ENCODE measurements at places on chromosomes 11 and 22.
A peak's percentile ranks its signal among the peaks of the same experiment; 100 is the strongest.

DNA sequence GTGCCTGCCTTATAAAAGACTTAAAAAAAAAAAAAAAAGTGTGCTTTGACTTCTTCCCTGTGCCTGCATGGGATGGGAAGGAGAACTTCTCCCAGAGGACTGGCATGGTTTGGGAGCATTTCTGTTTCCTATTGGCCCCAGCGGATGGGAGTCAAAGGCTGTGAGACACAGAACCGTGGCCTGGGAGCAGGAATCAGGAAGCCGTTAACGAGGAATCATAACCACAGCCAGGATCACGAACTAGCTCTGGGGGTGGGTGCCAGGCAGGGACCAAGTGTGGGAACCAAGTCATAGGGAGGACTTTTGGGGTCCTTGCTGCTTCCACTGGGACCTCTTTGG lies 526 bp downstream of the C1QTNF6 start:
- no peak for DNase-seq

DNA sequence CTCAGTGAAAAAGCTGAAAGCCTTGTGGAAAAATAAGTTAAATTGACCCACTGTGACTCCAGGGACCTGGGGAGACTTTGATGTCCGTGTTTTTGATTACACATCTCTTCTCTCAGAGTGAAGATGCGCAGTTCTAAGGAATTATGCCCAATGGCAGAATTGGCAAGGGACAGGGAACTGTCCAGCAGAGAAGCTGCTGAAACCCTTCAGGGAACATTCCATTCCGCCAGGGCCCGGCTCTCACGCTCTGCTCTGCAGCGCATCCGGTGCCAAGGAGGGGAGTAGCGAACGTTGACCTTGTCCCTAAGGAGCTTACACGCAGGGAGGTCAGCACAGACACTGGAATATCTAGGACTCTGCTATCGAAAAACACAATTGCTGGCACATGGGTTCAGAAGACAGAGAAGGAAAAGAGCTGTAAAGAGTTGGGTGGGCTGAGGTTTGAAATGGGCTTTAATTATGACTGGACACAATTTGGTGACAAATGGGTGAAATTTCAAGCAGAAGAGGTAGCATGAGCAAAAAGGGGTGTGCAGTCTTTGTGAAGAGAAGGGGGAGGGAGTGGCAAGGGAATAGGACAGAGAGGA lies 64.5 kb upstream of the B3GAT1 start:
- no peak for DNase-seq

GRCh38 chr11:134120143-134120850 lies 51.4 kb downstream of the JAM3 start:
- DNase-seq, result no peak

GRCh38 chr11:117625237-117625636 lies 171.8 kb downstream of the DSCAML1 start:
- no peak for DNase-seq

GRCh38 chr22:28075358-28075981 lies 156.4 kb upstream of the PITPNB start:
- no peak for DNase-seq

- no peak for DNase-seq
These were observed 100.8 kb upstream of the OR5AK2 start for GRCh38 chr11:56887940-56888339.

GRCh38 chr22:46267431-46268279 lies at the start of gene TTC38:
TTC38 (plus strand) TSS chr22:46268008; CDS start chr22:46268040, 32 bp downstream.
- peak; percentile 65 for DNase-seq

GRCh38 chr22:31653944-31654343 lies 8.1 kb downstream of the PISD start:
- DNase-seq, result no peak

DNA sequence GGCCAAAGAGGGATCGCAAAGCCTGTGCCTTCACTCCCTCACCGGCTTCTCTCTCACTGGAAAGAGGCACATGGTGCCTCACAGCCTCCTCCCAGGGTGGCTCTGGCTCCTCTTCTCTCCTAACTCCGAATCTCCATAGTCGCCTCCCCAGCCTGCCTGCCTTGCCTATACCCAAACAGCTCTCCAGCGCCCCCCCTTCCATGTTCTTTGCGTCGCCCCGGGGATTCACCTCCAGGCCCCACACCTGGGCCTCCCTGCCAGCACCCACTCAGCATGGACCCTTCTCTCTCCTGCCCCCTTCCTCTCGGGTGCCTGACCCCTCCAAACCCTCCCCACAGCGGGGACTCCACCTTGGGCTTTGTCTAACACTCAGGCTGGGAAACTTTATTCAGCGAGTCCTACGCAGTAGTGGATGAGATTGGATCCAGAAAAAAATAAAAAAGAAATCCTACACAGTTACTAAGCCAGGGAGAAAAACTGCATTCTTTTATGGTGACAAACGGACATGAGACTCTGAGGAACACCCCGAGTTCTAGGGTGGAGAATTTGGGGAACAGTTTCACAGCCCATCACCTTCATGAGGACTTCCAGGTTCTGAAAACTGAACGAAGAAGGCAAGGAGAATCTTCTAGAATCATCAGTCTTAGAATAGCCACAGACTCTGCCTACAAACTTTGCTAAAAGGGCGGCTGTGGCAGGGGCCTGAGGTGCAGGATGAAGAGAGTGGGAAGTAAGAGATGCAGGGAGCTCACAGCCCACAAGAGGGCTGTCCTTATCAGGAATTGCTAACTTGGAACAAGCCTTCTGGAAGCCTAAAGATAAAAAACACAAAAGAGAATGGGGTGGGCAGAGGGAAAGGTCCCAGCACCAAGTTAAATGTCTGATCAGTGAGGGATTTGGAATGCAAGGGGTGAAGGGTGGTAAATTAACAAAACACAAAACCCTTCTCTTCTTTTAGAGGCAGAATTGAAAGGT lies 5.3 kb downstream of the PPM1F start:
- no peak for DNase-seq

DNA sequence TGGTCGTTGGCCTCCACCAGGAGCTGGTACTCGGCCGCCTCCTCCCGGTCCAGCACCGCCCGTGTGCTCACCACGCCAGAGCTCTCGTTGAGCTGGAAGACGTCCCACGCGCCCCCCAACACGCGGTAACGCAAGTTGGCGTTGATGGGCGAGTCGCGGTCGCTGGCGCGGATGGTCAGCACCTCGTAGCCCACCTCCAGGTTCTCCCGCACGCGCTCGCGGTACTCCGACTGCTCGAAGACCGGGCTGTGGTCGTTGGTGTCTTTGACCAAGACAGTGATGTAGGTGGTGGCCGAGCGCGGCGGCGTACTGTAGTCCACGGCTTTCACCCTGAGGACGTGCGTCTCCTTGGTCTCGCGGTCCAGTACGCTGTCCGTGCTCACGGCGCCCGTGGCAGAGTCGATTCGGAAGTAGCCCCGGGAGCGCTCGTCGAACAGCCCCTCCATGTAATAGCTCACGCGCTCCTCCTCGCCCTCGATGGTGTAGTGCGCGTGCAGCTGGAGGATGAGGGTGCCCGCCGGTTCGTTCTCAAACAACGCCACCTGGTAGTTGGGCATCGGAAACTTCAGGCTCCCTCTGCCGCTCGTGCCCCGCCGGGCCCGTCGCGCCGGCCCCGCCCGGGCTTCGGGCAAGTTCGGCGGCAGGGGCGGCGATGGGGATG lies 1.4 kb downstream of the CELSR1 start:
- no peak for DNase-seq

DNA sequence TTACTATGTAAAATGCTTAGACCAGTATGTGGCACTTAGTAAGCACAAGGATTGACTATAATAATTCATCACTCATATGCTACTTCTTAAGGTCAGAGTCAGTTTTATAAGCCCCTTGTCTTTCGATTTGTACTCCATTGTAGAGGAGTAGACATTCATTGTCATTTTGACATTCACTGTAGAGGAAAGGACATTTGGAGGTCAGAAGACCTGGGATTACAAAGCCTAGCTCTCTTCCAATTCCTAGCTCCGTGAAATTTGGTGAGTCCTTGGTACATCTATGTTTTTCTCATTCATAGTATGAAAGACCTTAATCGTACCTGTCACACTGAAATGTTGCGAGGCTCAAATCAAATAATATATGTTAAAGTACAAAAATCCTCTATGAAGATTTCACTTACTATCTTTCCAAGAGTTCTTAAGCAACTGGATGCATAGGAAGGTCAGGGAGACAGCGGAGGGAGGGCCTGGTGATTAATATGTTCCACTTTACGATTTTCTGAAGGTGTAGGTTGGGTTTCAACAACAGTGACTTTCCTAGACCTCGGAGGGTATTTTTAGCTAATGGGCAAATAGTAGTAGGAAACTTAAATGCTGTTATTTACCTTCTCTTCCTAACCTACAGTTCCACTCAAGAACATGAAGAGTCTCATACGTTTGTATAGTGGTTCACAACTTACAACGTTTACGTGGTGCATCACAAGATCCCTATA lies 1.4 kb upstream of the EMSY start:
- no peak for DNase-seq

DNA sequence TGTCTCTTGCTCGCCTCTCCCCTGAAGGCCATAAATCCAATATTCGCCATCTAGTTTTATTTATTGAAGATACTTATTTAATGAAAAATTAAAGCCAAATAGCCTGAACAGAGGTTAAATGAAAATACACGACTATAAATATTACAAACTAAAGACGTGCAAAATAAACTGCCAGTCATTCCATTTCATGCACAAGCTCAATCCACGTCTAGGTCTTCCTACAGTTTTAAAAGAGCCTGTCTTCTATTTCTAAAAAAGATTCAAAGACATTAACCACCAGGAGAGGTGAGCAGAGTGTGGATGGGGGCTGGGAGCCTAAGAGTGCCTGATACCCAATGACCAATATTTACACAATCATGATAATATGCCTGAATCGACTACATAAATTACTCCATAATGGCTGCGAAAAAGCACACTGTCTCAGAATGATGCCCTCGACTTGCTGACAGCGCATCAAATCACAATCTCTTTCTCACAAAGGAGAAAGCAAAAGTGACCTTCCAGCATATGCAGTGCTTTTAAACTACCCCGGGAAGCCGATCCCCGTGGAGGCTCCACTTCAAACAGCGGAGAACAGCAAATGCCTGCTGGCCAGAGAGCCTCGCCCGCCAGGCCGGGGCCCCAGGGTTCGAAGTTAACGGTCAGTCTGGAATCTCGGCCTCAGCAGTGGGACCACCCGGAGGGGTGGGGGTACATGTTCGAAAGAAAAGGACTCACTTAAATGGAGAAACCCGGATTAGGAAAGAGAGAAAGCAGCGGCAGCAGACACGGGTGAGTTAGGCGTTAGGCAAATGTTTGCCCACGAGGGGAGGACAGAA lies 1.7 kb downstream of the FCHSD2 start:
- no peak for DNase-seq

GRCh38 chr11:116646191-116646590 lies 126.6 kb downstream of the BUD13 start:
- no peak for DNase-seq

DNA sequence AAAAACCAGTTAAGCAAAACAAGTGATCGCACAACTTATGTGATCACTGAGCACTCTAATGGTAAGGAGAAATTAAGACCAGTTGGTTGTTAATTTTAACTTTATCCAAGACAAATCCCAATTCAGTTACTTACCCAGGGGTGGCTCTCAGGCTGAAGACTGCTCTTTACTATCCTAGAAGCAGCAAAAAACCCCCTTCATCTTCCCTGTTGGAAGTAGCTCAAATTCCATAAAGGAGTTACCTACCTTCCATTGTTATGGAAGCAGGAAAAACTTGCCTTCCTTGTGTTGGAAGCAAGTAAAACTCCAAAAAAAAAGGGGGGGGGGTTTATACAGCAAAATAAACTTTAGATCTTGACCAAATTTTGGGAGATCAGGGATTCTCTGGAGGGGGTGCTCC lies 5.2 kb upstream of the MRPL16 start:
- DNase-seq, result no peak

GRCh38 chr11:128928400-128928799 lies 14.3 kb downstream of the TP53AIP1 start:
- DNase-seq, result no peak

GRCh38 chr11:29282088-29282487 lies 734.7 kb downstream of the KCNA4 start:
- DNase-seq, result no peak

DNA sequence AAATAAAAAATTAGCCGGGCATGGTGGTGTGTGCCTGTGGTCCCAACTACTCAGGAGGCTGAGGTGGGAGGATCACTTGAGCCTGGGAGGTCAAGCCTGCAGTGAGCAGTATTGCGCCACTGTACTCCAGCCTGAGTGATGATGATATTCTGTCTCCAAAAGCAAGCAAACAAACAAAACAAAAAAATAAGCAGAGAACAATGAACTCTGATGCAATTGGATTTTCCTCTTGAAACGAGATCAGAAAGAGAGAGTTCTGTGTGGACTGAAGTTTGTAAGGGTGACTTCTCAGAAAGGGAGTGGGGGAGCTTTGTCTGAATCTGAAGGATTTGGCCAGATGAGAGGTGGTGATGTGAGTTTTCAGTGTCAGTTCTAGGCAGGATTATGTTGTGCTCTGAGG lies 6.0 kb upstream of the TMEM123 start:
- no peak for DNase-seq

GRCh38 chr11:75810637-75811390 lies 4.2 kb upstream of the UVRAG start:
- no peak for DNase-seq

GRCh38 chr11:119489087-119489486 lies 66.1 kb upstream of the THY1 start:
- no peak for DNase-seq

- DNase-seq, result peak; percentile 50
These were observed 138.9 kb downstream of the MN1 start for GRCh38 chr22:27662359-27663301.

- DNase-seq, result no peak
These were observed 388 bp downstream of the TMEM121B start for GRCh38 chr22:17120711-17121232.

DNA sequence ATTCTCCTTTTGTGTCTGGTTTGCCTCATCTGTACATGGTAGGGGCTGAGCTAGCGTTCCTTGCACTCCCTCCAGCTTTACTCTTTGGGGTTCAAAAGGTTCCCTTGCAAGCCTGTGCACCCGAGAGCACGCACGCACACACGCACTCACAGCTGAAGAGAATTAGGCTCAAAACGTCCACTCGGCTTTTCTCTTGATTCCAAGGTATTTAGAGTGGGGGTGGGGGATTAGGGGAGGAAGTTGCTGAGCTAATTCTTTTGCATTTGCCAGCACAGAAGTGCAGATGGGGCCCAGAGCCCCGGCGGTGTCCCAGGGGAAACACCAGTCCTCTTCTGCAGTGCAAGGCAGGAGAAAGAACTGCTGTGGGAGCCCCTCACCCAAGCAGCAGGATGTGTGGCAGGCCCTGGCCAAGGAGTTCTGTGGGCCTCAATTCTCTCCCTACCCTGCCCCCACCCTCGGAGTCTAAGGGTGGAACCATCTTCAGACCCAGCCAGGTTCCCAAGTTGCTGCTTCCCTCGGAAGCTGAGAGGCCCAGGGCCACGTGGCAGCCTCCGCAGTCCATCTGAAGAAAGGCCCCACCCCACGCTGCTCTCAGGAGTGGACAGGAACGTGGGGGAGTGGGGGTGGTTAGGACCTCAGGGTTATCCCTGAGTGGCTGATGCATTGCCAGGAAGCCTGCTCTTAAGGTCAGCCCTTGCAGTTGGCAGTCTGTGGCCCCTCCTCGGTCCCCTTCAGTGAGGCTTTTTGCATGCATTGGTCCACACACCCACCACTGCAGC lies 3.8 kb upstream of the KCNQ1OT1 start:
- DNase-seq, result no peak

- DNase-seq, result no peak
These were observed 84.6 kb downstream of the MYEOV start for GRCh38 chr11:69378303-69379141.

GRCh38 chr22:17217179-17217578 lies 2.1 kb downstream of the ADA2 start:
- DNase-seq, result no peak

- no peak for DNase-seq
These were observed 30.4 kb downstream of the TBC1D22A start for GRCh38 chr22:46792841-46793261.

- no peak for DNase-seq
These were observed 79.5 kb downstream of the PARVA start for GRCh38 chr11:12456651-12457579.
